ENCODE measurements at places on chromosomes 3 and 15. TPM values are rescaled to one million over a fixed set of nuclear protein-coding genes. Genes with fewer than 3 reads are reported as not detected.

GRCh38 chr3:106326941-106327695 is 458.3 kb upstream of the CBLB start:
- H3K36me3 ChIP-seq: peaks cover 18% of the 10 kb centered on the region
- H3K27ac ChIP-seq: peak overlapping the region; percentile 25
- peak overlapping the region; percentile 31 for H3K4me3 ChIP-seq

- H3K36me3 ChIP-seq: no peaks in the 10 kb centered on the region
- H3K27ac ChIP-seq: no peak overlapping the region
- H3K4me3 ChIP-seq: peak overlapping the region; percentile 66
- DNase-seq: peak; percentile 81
Measured at GRCh38 chr15:93087825-93088199, 1.2 kb downstream of the RGMA start.

DNA sequence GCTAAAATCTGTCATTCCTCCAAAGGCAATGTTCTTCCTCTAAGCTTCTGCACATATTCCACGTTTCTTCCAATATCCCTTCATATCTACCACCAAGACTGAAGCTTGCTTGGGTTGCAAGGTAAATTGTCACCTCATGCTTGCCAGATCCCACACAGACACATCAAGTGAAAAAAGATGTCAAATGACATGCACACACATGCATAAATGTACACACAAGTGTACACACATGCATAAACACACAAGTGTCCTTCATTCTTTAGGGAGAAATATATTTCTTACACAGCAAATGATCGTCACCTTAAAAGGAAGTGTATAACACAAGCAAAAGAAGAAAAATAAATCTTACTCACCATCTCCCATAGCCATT is 59.4 kb downstream of the CLASP2 start:
- H3K4me3 ChIP-seq: peak overlapping the region; percentile 29
- H3K27me3 ChIP-seq: no peaks in the 10 kb centered on the region
- no peak overlapping the region for H3K27ac ChIP-seq

GRCh38 chr15:38041576-38041975 is 107.1 kb downstream of the TMCO5A start:
- no peaks in the 10 kb centered on the region for H3K36me3 ChIP-seq
- no peak overlapping the region for H3K27ac ChIP-seq
- DNase-seq: no peak
- no peak overlapping the region for H3K4me3 ChIP-seq
- H3K4me1 ChIP-seq: peaks cover 4% of the 10 kb centered on the region
- peaks cover 15% of the 10 kb centered on the region for H3K27me3 ChIP-seq

DNA sequence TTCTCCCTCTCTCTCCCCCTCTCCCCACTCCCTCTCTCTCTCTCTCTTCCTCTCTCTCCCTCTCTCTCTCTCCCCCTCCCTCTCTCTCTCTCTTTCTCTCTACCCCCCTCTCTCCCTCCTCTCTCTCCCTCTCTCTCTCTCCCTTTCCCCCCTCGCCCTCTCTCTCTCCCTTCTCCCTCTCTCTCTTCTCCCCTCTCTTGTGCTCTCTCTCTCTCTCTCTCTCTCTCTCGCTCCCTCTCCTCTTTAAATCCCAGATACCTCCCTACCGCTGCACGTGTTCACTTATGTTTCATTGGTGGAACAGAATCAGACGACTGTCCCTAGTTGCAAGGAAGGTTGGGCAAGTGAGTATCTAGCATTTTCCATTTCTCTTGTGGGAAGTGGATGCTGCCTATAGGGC is 166.5 kb downstream of the EBLN2 start:
- H3K27me3 ChIP-seq: no peaks in the 10 kb centered on the region
- H3K4me1 ChIP-seq: no peaks in the 10 kb centered on the region
- H3K27ac ChIP-seq: no peak overlapping the region

- peaks cover 11% of the 10 kb centered on the region for H3K27me3 ChIP-seq
- H3K4me3 ChIP-seq: no peak overlapping the region
- DNase-seq: no peak
Measured at GRCh38 chr3:184466413-184466960, 86.6 kb downstream of the CHRD start.

DNA sequence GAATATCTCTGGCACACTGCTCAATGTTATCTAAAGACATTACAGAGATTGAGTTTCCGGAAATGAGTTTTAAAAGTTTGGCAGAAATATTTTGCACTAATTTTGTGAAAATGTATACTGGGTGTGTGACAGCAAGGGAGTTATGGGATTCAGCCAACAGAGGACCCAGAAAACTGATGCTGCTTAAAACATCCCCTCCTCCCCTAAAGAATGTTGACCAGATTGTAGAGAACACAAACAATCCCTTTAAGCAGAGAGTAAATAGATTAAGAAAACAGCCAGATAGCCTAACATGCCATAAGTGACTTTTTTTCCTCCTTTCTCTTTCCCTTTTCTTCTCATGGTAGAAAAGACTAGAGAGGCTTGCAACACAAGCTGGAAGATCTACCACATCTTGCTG is 928.0 kb upstream of the ALCAM start:
- no peak overlapping the region for H3K4me3 ChIP-seq
- no peaks in the 10 kb centered on the region for H3K36me3 ChIP-seq
- H3K4me1 ChIP-seq: no peaks in the 10 kb centered on the region
- no peaks in the 10 kb centered on the region for H3K27me3 ChIP-seq
- no peak overlapping the region for H3K27ac ChIP-seq

Gene HHLA2
- 3.9 TPM for total RNA-seq

Gene GUCA1C
- total RNA-seq: not detected

Gene CACNA2D2
- 0.95 TPM for total RNA-seq

Data from activated CD8-positive, alpha-beta T cell treated with anti-CD3 and anti-CD28 coated beads, Interleukin-2, amount 10 ng/mL, durations not matched to agents 7 days and 5 days (primary cell).